ENCODE measurements at places on chromosomes 4 and X. TPM values are rescaled to one million over a fixed set of nuclear protein-coding genes. Genes with fewer than 3 reads are reported as not detected.

Gene MAML3
- 0.52 TPM for total RNA-seq

Gene GC
- total RNA-seq: not detected

GRCh38 chr4:151930372-151930771, 169.6 kb upstream of the GATB start:
- H3K4me1 ChIP-seq: no peaks in the 10 kb centered on the region
- no peak overlapping the region for H3K4me3 ChIP-seq
- H3K27ac ChIP-seq: no peak overlapping the region
- DNase-seq: no peak
- no peaks in the 10 kb centered on the region for H3K36me3 ChIP-seq

DNA sequence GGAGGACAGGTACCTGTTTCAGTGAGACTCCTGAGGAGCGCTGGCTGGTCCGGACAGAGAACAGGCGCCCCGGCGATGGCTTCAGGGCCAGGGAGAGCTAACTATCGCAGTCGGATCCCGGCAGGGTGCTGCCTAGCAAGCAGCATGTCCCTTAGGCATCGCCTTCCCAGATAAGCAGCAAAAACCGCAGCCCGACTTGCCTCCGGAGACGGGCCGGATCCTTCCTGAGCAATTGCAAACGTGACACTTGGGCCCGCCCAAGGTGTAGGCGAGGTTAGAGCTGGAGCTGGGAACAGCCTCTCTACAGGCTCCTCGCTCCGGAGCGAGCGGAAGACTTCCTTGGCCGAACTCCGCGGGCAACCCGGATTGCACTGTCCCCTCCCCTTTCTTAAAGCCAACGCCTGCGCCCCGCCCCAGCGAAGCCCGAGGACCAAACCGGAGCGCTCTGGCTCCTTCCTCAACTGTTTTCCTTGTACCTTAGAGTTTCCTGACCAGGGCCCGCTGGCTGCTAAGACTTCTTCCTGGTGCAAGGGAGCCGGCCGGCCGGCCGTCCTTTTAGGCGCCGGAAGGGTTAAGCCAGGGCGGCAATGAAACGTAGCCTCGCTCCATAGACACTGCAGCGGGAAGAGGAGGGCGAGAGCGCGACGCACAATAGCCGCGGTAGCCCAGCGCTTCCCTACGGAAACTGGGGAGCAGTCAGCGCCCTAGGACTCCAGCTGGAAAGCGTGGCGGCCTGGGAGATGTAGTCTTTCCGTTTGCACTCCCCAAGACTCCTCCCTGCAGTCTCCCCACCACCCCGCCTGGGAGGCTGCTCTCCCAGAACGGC, at the start of gene OPHN1:
OPHN1 (minus strand) TSS at position 341 of the 826 bp plus-strand sequence. CDS start 475 bp downstream, outside the sequence.
- peaks cover 40% of the 10 kb centered on the region for H3K27me3 ChIP-seq
- H3K36me3 ChIP-seq: no peaks in the 10 kb centered on the region
- DNase-seq: peak; percentile 52
- peak within 1 kb of the TSS; percentile 73 for H3K4me3 ChIP-seq
- no peak within 1 kb of the TSS for H3K27ac ChIP-seq
- H3K4me1 ChIP-seq: peaks cover 3% of the 10 kb centered on the region

Gene IDH3G
- total RNA-seq: 70.2 TPM

Gene RNF212
- total RNA-seq: 1.8 TPM

GRCh38 chr4:27886120-27886519, 1025.5 kb downstream of the STIM2 start:
- DNase-seq: no peak
- H3K27me3 ChIP-seq: no peaks in the 10 kb centered on the region
- H3K27ac ChIP-seq: no peak overlapping the region

Gene KIF4A
- 19.4 TPM for total RNA-seq

DNA sequence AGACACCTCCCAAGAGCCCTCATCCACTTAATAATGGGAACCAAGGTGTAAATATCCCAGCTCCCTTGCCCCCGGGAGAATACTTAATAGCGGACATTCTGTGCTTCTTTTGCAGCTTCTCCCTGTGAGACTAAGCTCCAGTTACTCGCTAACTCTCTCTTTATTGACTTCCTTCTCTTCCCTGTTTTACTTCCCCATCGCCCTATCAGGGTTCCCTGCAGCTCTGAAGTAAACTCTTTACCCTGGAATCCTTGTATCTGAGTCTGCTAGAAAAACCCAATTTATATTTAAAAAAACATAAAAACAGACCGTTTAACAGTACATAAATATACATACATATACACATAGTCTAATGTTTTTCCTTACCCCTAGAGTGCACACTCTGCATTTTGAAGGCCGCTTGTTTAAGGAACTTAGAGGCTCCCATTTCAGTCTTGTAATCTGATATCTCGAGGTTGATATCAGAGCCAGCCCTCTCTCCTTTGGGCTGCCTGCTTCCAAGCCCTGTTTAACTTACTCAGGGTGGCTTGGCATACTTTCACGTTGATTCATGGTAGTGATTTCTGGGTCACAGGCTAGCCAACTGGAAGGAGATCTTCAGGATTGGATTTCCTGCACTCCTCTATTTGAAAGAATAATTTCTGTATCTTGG, 177.4 kb upstream of the SCML1 start:
- no peak overlapping the region for H3K4me3 ChIP-seq
- peaks cover 2% of the 10 kb centered on the region for H3K27me3 ChIP-seq
- H3K27ac ChIP-seq: no peak overlapping the region
- DNase-seq: no peak

GRCh38 chr4:5472160-5472591, 236.2 kb downstream of the EVC2 start:
- H3K27ac ChIP-seq: no peak overlapping the region
- no peaks in the 10 kb centered on the region for H3K4me1 ChIP-seq
- no peak overlapping the region for H3K4me3 ChIP-seq
- no peak for DNase-seq

Gene ZNF157
- total RNA-seq: 0.40 TPM

DNA sequence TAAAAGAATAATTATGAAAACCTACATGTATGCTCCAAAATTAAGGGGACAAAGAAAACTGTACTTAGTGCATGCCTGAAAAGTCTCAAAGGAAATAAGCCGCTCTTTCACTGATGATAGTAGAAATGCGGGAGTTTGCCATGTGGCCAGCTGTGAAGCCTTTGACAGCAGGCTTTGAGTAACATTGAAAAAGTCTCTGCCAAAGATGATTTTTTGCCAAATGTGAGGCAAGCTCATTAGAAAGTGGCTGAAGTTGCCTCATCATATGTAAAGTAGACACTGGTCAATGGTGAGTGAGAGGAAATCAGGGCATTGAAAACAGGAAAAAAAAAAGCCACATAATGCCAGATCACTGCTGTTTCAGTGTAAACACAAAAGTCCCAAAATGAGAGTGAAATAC, 2360.1 kb downstream of the PCDH7 start:
- H3K36me3 ChIP-seq: no peaks in the 10 kb centered on the region
- H3K27ac ChIP-seq: no peak overlapping the region
- H3K27me3 ChIP-seq: no peaks in the 10 kb centered on the region
- no peaks in the 10 kb centered on the region for H3K4me1 ChIP-seq
- H3K4me3 ChIP-seq: no peak overlapping the region

GRCh38 chrX:24428516-24428915, 36.6 kb upstream of the PDK3 start:
- H3K4me3 ChIP-seq: no peak overlapping the region
- no peak for DNase-seq
- H3K27me3 ChIP-seq: no peaks in the 10 kb centered on the region
- no peaks in the 10 kb centered on the region for H3K36me3 ChIP-seq
- peaks cover 3% of the 10 kb centered on the region for H3K4me1 ChIP-seq

Gene COL4A5
- not detected for total RNA-seq

DNA sequence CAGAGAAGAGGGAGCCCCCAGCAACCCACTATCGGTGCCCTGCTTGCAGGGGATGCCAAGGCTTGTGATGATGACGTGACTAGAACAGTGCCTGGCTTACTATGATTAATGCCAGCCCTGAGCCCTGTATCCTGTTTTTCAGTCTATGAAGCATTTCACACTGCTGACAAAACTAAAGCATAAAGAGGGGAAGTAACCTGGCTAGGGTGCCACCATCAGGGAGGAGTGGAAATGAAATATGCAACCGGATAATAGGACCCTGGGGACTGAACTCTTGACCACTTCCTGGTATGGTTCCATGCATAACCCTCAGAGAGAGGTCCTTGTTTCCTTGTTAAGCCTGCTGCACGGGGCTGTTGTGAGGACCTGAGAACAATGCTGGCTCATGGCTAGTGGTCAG, 50.3 kb downstream of the MED28 start:
- H3K4me3 ChIP-seq: no peak overlapping the region
- no peaks in the 10 kb centered on the region for H3K36me3 ChIP-seq
- DNase-seq: no peak
- no peaks in the 10 kb centered on the region for H3K4me1 ChIP-seq
- H3K27me3 ChIP-seq: peaks cover 4% of the 10 kb centered on the region

GRCh38 chr4:154349829-154350228, 141.8 kb downstream of the DCHS2 start:
- no peak overlapping the region for H3K27ac ChIP-seq
- H3K36me3 ChIP-seq: no peaks in the 10 kb centered on the region
- H3K4me1 ChIP-seq: no peaks in the 10 kb centered on the region
- no peak for DNase-seq
- H3K4me3 ChIP-seq: no peak overlapping the region

DNA sequence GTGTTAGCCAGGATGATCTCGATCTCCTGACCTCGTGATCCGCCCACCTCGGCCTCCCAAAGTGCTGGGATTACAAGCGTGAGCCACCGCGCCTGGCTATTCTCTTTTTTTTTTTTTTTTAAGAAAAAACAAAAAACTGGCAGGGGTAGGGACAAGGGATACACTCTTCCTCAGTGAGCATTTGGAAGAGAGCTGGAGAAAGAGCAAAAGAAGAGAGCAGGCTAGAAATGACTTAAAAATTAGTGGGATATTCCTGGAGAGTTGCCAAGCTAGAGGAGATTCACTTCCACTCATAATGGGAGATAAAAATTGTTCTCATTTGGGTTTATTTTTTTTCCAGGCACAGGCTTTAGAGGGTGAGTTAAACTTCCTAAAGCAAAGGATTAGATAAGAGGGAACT, 140.0 kb upstream of the SCML1 start:
- H3K4me3 ChIP-seq: no peak overlapping the region
- DNase-seq: no peak

DNA sequence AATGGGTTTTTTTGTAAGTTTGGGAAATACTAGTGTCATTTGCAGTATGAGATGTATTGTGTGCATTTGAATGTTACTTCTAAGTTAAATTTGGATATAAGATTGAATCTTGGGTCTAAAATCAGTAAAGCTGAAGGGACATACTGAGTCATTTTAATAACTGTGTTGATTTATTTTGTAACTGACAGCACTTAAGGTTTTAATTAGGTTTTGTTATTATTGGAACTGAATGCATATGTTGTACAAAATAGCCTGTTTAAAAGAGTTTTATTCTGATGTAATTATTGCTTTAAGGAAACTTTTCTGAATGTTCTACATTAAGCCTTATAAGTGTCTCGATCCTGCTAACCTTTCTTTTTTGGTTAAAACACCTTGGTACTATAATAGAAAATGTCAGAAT, 396.6 kb downstream of the MAPK10 start:
- H3K4me3 ChIP-seq: no peak overlapping the region
- no peak overlapping the region for H3K27ac ChIP-seq
- no peaks in the 10 kb centered on the region for H3K27me3 ChIP-seq
- DNase-seq: no peak

DNA sequence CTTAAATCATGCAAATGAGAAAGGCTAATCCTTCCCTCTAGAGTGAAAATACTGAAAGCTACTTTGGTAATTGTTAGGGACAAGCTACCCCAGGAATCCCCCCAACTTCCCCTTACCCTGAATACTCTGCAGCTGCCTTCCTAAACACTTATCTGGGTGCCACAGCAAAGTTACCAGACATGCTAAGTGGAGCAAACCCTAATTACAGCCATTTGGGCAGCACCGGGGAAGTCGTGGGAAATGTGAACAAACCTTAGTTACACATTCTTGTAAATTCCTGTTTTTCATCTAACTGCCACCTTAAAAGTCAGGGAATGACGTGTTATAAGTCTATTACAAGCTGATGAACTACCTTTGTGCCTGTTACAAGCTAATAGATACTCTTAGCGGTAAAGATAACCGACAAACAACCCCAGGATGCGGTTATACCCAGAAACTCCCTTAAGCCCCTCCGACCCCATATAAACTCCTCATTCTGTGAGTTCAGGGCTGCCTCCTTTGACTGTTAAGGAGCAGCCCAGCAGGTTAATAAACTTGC, 66.0 kb upstream of the PLAC8 start:
- DNase-seq: no peak
- no peaks in the 10 kb centered on the region for H3K4me1 ChIP-seq
- no peak overlapping the region for H3K27ac ChIP-seq

Gene ADRA2C
- total RNA-seq: not detected

Measured in activated CD4-positive, alpha-beta T cell treated with anti-CD3 and anti-CD28 coated beads, Interleukin-2, amount 10 ng/mL, durations not matched to agents 24 days and 14 days (primary cell).